CD4-positive, alpha-beta T cell treated with Interleukin-17A for 4 hours (primary cell): ENCODE measurements at places on chromosomes 7 and 10.
A peak's percentile ranks its signal among the peaks of the same experiment; 100 is the strongest.

DNA sequence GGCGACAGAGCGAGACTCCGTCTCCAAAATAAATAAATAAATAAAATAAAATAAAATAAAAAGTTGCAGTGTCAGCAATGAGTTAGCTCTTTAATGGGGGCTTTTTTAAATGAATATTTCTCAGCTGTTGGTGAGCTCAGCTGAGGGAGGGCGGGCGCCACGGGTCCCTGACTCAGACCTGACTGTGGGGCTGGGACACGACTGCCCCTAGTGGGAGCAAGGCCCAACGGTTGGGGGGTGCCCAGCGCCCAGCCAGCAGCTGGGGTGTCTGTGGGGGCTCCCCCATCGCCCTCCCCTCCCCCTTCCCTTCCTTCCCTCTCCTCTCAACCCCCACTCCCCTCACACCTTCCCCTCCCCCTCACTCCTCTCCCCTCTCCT is 46.6 kb downstream of the PWWP2B start:
- peak; percentile 82 for DNase-seq

- no peak for DNase-seq
Measured at GRCh38 chr7:16668049-16668858, 22.3 kb downstream of the BZW2 start.

- no peak for DNase-seq
Measured at GRCh38 chr7:5624386-5625365, 156.8 kb downstream of the RNF216 start.

DNA sequence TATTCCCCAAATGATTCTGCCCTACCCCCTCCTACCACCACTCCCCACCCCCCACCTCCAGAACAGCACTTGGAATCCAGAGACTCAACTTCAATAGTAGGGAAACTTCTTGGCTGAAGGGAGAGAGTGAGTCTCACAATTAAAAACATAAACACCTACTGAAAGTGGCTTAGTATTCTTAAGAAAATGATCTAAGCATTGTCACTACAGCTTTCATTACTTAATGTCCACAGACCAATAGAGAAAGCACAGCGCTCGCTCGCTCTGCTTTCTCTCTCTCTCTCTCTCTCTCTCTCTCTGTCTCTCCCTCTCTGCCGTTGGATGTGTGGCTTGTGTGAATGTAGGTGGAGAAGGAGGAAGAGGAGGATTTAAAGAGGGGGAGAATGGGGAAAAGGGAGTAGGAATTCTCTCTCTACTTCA is 1.5 kb upstream of the SEMA3A start:
- DNase-seq, result no peak

GRCh38 chr10:84991301-84991700 is 662.9 kb downstream of the CCSER2 start:
- DNase-seq, result no peak

- no peak for DNase-seq
Measured at GRCh38 chr10:71075086-71075758, 137.1 kb upstream of the UNC5B start.

DNA sequence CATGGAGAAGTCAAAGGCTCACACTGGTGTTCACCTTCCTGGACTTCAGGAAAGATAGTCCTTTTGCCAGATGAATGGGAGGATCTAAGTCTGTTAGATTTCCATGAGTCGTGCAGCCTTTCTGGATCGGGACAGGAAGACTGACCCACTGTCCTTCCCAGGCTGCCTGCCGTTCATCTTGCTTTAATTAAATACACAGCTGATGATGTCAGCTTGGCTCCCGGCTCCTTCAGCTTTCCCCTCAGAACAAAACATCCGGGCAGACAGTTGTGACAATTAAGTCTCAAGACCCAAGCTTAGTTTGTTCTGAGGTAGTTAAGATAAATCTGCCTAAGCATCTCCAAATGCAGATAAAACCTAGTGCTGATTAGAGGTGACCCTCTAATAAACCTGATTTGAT is 58.6 kb downstream of the AUTS2 start:
- DNase-seq, result no peak

DNA sequence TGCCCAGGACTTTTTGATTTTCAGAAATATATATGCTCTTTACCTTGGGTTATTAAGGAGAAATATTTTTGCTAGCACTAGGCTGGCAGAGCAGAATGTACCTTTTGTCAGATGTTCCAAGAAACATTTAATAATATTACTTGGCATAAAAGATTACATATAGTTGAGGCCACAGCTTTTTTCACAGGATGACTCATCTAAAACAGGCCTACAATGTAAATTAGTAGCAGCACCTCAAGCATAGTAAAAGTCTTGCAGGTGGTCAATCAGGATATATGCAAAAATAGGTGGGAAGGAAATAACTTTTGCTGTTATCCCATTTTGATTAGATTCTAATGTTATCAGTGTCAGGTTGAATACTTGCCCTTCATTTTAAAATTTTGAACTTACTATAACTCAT is 14.9 kb upstream of the ITGB1 start:
- no peak for DNase-seq
